Stimulated activated CD8-positive, alpha-beta memory T cell treated with anti-CD3 and anti-CD28 coated beads, Interleukin-7, amount 100 ng/mL, for 1 hour (primary cell): ENCODE measurements at places on chromosomes 2 and 18.

DNA sequence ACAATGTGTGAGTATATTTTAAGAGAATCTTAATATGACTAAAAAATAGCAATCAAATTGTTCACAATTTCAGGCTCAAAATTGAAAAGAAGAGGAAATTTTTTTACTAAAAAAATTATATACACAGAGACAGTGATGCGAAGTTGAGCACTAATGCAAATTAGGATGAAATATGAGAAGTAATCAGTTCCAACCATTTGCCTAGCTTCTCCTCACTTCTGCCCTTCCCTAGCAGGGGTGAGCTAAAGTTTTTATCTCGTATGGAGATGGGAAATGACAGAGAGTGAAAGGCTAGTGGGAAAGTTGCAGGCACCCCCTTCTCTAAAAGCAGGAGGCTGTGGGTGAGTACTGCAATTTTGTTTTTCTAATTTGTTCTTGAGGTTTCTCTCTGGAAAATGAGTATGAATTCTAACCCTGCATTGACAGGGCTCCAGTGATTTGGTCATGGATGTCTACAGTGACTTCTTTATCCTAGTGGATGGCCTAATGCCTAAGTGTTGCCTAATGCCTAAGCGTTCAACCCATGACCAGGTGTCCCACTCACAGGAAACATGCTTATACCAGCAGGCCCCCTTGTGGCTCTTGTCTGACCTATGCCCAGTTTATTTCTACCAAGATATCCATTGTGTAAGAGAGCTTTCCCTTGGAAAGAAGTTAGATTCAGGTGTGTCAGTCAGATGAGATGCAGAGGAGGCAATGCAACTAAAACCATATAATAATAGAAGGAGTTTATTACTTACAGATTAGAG is 78.0 kb upstream of the HNMT start:
- no peak for DNase-seq

GRCh38 chr18:52730972-52731619 is 391.1 kb downstream of the DCC start:
- DNase-seq = no peak

DNA sequence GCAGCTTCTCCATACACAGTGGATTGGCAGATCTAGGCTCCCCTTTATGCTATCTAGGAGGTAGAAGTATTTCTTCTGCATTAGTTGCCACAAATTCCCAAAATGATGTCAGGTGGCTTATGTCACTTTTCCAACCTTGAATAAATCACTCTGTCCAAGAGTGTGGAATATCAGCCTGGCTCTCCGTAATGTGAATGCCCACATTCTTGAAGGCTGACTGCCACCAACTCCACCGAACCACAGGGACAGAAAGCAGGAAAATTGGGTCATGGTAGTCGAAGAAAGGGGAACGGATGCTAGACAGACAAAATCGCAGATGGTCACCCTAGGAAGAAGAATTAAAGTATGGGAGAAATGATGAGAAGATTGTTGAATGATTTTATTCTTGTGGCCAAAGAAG is 624.9 kb upstream of the CDH2 start:
- no peak for DNase-seq

DNA sequence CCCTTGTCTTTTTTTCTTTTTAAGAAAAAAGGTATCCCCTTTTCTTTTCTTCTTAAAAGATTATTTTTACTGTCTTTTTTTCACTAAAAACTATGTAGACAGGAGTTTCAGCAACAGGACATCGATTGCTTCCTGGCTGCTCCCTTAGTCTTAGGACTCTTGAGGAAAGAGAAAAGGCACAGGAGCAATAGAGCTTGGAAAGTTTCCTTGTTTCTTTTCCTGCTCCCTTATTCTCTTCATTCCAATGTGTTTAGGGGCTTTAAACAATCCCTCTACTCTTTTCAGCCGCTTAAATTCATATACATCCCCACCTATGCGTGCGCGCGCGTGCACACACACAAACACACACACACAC is 225.9 kb upstream of the FBXO11 start:
- no peak for DNase-seq

DNA sequence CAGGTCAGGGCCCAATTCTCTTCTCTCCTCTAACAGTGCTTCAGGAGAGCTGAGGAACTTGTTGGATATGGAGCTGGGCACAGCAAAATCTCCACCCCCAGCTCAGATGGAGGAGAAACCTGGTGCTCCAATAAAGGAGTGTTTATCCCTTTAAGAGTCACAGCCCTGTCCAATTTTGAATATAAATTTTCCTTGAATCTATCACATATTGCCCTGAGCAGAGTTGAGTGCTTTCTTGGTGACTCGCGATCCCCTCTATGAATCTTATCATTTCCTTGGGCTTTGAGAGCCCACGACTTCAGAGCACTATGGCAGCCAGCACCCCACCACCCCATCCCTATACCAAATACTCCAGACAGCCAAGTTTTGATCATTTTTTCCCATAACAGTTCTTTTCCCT is 34.4 kb upstream of the SMAD7 start:
- no peak for DNase-seq

DNA sequence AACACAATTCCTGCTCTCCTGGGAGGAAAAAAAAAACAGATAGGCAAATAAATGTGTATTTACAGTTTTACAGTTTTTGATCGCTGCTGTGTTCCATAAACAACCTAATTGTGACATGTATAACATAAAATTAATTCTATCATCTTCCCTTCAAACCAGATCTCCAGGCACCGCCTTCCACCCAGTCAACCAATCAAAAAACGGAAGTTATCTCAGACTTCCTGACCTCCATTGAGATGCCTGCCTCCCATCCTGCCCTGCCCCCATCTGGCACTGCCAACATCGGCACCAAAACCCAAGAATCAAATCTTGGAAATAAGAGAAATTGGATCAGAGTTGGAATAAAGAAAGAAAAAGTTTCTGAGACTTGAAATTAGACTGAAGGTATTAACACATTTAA is 3.1 kb upstream of the RIOK3 start:
- no peak for DNase-seq

- DNase-seq = no peak
Observed at GRCh38 chr2:21289989-21290388, 166.2 kb downstream of the TDRD15 start.

DNA sequence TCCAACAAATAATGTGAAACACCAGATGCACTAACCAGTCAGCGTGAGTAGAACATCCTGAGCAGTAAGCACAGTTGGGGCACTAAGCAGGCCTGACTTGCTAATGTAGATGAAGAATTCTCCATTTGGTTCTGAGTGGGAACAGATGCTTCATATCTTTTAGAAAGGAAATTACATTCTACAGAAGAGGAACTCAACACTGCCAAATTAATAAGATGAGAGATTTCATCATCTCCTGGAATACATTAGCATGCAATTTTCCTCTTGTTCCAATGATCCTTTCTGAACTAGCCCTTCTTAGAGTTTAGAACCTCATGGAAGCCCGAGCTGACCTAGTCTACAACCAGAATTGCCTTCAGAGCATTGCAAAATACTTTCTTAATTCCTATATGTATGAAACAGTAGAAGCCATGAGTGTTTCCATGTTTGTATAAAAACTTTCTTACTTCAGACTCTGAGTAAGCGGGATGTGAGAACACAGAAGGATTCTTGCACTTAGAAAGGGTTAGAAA is 34.8 kb downstream of the COL5A2 start:
- no peak for DNase-seq

DNA sequence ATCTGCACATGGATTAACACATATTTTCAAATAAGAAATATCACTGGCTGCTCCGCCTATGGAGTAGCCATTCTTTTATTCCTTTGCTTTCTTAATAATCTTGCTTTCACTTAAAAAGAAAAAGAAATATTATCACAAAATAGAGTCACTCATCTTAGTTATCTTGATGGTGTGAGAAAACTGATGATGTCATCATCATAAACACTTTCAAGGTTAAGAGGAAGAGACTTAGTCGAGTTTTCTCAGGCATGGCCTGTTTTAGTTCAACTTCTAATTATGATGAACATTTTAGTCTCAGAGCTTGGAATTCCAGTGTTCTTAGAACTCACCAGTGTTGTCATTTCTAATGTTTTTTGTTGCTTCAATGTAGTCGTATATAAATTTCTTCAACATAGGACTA is 506.1 kb downstream of the PTPRM start:
- no peak for DNase-seq

GRCh38 chr18:55261253-55261652 is 302.0 kb upstream of the CCDC68 start:
- DNase-seq = no peak
